Stimulated activated CD8-positive, alpha-beta memory T cell treated with anti-CD3 and anti-CD28 coated beads, Interleukin-2, amount 100 ng/mL, for 48 hours (primary cell): ENCODE measurements at places on chromosomes 16 and 17.

GRCh38 chr17:9763643-9764042, 27.7 kb downstream of the DHRS7C start:
- DNase-seq, result no peak

- DNase-seq, result no peak
Measured at GRCh38 chr17:75576661-75577060, 10.9 kb upstream of the MYO15B start.

GRCh38 chr16:8767176-8767575, 30.3 kb downstream of the TMEM186 start:
- no peak for DNase-seq

- DNase-seq, result no peak
Measured at GRCh38 chr17:42680331-42680808, 1.3 kb downstream of the CCR10 start.

DNA sequence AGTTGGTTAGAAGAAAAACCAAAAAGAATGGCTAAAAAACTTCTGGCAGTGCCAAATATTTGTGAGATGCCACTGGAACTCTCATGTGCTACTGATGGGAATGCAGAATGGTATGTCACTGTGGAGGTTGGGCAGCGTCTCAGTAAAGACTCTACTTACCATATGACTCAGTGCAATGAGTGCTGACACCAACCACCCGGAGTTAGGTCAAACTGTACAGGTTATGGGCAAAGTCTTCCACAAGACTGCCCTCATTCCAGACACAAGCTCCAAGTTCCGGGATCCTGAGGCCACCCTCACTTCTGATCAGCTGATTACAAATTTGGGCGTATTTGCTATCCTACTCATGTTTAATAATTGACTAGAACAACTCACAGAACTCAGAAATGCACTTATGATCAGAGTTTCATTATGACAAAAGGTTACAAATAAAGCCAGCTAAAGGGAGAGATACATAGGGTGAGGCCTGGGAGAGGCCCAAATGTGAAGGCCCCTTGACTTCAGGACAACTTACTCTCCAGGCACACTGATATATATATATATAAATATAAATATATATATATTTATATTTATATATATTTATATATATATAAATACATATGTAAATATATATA, 114.9 kb downstream of the TRIM37 start:
- no peak for DNase-seq

DNA sequence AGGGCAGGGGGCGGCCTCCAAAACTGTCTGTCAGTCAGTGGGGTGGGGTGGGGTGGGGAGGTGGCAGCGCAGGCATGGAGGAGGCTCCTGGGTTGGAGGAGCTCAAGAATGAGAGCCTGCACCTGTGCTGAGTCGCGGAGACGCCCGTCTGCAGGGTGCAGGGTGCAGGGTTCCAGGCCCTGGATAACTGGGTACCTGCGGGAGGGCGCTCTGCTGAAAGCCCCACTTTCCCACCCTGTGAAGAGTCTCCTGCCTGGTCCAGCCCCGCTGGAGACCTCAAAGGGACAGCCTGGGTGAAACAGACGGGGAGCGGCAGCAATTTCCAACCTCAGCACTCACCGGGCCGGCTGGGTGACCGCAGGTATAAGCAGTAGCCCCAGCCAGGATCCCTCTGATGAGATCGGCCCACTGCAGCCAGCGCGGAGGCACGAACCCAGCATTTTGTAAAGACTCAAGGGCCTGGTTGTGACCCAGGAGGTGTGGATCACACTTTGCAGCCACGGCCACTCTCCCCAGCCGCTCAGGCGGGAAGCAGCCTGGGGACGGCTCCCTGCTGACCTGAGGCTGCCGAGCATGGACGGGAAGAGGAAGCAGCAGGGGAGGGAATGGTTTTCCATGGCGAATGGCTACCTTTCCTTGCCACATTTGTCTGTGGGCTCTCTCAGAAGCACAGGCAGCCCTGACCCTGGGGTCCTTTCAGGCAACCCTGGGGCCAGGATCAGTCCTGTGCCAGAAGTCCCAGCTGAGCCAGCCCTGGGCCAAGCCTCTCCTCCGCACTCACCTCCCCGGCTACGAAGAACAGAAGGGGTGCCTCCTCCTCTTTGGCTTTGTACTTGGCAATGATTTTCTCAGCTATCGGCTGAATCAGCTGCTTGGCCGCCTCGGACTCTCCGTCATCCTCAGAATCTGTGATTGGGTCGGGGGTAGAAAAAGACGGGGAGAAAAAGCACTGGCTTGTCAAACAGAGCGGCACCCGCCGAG, 21.0 kb downstream of the MRM3 start:
- DNase-seq, result no peak

DNA sequence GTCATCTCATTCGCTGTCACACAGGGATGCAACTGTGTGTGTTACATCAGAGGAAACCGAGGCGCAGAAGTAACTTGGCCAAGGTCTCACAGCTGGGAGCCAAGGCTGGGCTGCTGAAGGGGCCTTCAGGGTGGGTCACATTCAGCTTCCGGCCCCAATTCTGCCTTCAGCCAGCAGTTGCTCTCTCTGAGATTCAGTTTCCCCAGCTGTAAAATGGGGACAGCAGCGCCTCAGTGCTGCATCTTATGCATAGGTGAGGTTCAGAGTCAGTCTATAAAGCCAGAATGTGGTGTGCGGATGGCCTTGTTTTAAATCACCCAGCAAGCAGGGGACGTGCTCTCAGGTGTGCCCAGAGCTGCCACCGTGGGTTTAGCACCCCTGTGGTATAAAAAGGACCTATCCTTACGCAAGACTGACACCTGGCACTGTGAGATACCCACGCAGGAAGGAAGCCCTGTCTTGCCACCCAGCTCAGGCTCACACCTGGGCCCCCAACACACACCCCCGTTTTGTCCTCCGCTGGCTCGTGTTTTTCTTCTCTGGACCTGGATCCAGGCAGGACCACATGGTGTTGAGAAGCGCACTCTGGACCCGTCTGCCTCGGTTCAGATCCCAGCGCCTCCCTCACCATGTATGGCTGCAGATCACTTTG, 94.6 kb upstream of the GSE1 start:
- no peak for DNase-seq

GRCh38 chr16:51818342-51818944, 667.4 kb upstream of the SALL1 start:
- no peak for DNase-seq

- DNase-seq, result no peak
Measured at GRCh38 chr16:31168848-31169247, 11.1 kb upstream of the FUS start.

DNA sequence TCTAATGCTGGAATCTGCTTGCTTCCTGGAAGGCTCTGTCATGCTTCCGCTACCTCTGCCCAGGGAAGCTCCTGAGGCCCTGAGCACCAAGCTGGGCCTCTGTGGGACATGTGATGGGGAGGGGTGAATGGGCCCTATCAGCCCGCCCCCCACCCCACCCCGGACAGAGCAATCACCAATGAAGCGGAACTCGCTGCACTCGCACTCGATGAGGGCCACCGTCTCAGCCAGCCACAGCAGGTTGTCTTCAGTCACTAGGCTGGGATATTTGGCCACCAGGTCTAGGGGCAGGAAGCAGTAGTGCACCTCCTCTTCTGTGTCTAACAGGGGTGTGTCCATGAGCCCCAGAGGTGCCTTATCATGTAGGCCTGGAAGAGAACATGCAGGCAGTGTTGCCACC, 23.6 kb downstream of the KCTD19 start:
- DNase-seq, result no peak

GRCh38 chr17:39782980-39783379, 45.2 kb downstream of the GRB7 start:
- no peak for DNase-seq

GRCh38 chr16:19878757-19879156, 5.9 kb downstream of the GPRC5B start:
- DNase-seq, result no peak

DNA sequence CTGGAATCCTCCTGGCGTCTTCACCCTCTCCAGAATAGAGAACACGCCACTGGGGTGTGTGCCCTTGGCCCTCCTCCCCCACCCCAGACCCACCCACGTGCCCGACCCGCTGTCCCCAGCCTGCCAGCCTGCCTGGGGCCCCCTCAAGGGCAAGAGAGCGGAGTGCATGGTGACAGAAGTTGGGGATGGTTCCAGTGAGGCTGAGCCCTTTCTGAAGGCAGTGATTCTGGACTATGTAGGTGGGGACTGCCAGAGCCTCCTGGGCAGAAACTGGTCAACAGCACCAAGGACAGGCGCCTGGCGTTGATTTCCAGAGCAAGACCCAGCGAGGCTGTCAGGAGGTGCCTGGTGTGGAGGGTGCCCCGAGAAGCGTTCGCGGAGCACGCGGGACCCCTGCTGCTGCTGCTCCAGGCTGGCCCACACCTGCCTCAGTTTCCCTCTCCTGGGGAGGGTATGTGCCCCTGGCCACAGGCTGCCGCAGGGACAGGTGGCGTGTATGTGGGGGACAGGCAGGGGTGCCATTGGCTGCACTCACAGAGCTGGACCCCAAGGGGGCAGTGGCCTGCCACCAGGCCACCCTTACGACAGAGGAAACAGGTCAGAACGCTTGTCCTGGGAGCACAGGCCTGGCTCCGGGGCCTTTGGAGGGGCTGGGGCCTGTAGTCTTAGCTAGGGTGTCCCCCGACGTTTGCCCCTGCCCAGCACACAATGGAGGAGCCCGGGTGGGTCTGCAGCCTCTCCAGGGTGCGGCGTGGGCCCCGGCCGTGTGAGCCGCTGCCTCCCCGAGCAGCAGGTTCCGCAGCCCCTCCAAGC, 1.2 kb downstream of the SSTR5 start:
- no peak for DNase-seq

DNA sequence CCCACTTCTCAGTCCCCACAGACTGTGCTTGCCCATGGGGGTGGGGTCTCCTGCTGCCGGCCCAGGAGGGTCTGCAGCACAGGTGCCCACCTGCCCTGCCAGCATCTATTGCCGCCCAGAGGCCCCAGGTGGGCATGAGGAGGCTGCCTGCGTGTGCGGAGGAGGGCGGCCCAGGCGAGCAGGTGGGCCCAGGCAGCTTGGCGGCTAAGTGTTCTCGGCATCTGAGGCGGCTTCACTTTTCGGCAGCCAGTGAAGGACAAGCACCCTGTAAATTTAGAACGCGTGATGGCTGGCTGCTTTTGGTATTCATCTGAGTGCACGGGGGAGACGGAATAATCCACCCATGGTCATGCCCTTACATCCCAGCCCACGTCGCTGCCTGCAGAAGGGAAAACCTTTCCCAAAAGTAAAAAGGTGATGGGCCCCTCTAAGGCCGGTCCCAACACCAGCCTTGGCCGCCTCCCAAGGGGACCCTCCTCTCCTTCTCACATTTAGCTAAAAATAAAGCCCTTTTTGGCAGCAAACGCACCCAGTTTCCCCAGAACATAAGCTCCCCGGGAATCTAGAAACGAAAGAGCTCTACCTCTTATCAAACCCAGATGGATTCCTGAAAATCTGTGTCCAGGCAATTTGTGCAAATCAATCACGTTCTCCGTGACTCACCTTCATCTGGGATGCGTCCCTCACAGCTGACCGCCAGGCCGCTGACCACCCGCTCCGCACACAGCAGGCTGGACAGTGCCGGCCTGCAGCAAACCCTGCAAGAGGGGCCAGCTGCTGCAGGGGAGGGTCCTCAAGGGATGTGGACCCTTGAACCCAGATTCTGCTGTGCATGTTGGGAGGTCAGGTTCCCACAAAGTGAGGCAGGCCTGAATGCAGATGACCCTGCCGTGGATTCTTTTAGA, 79.4 kb downstream of the RBFOX3 start:
- no peak for DNase-seq

GRCh38 chr16:12628536-12628935, 175.2 kb downstream of the CPPED1 start:
- DNase-seq, result no peak

- no peak for DNase-seq
Measured at GRCh38 chr17:76078860-76079534, at the start of gene ZACN. Gene ZACN, plus strand, starts transcription at chr17:76079182. Its CDS starts 83 bp downstream, at chr17:76079265.

DNA sequence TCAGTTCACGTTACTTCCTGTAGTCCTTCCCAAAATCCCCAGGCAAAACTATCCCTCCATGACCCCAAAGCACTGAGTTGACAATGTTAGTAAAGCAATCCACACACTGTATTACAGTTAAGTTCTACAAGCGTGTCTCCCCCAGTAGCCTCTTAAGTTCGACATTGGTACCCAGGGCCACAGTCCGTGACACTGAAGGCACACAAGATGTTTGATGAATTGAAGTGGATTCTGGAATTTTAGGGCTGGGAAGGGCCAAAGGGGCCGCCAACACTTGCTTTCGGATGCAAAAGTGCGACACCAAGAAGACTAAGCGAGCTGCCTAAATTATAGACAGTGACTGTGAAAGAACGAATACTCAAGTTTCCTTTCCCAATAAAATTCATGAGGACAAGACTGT, 1.5 kb downstream of the VPS35 start:
- no peak for DNase-seq

DNA sequence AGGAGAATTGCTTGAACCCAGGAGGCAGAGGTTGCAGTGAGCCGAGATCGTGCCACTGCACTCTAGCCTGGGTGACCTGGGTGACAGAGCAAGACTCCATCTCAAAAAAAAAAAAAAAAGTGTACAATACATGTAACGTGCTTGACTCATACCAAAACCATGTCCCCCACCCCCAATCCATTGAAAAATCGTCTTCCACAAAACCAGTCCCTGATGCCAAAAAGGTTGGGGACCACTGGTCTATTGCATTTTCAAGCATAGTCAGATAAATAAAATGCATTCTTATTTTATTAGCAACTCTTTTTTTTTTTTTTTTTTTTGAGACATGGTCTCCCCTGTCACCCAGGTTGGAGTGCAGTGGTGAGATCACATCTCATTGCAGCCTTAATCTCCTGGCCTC, 52.1 kb downstream of the COPRS start:
- DNase-seq, result no peak

GRCh38 chr16:35144212-35144932, 1685.0 kb downstream of the TP53TG3F start:
- DNase-seq, result no peak

DNA sequence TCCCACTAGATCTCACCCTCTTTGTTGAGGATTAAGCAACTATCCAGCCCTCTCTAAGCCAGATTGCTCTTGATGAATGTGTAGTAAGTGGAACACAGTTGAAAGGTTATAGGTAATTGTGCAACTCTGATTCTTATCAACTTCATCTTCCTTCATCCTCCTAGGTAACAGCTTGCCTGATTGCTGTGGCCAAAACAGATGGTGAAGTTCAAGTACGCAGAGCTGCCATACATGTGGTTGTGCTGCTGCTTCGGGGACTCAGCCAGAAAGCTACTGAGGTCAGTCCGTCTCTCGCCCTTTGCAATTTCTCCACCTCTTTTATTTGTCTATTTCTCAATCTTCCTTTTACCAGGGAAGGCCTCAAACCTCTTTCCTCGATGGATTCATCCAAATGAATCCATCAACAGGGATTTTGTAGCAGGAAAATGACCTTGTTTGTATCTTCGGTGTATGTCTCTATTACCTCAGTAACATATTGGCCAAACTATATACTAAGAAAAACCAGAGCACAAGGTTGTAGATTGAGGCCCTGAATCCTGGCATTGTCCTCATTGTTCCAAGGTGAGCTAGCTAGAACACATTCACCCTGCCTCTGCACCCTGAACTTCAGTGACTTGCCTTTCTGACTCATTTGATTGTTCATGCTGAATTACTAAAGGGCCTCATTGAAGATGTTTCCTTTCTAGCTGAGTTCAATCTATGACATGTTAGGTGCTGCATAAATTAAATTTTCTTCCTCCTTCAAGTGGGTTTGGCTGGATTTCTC, 65.1 kb upstream of the HAS3 start:
- no peak for DNase-seq
